ENCODE measurements at places on chromosomes 13 and 19.

DNA sequence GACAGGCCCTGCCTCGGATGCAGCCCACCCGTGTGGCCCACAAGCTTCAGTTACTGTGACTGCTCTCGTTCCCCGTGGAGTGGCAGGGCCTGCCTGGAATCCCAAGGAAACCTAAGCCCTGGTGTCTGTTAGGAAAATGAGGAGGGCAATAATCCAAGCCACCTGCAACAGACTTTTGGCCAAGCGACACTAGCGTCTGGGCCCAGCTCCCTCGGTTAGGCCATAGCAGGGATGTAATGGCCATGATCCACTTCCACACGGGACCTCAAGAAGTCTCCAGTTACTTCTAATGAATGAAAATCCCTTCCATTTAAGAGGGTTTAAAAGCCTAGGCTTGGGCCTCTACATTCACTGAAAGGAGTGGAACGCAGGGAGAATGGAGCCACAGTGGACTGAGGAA lies 8.9 kb downstream of the ZC3H4 start:
- no peak for DNase-seq

DNA sequence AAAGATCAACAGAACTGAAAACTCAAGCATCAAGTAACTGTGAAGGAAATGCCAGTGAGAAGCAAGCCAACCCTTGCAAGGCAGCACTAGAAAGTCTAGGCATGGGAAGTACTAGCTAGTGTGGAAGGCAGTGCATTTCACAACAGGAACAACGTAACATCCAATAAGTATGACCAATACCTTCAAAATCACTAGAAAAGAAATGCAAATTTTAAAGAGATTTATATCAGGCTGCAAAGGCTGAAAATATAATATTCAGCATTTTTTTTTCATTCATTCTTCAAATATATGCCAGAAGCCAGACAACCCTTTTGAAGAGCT lies 121.9 kb downstream of the DLEU7 start:
- DNase-seq, result no peak

DNA sequence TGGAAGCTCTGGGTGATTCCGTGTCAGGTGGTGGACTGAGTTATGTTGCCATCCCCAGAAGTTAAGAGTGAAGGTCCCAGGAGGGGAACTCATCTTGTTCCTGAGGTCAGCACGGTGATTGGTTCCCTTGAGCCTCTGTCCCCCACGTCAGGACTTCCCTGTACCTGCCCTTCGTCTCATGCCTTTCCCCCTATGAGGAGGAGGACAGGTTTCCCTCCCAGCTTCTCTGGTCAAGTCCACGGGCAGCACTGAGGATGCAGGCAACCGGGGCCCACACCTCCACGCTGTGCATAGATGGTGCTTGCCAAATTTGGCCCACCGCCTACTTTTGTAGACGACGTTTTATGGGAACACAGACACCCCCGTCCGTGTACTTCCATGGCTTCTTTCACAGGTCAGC lies 42.7 kb downstream of the TEX29 start:
- no peak for DNase-seq

GRCh38 chr19:17215127-17215971 lies at the start of gene USE1:
USE1 (plus strand) TSS chr19:17215357; CDS start chr19:17215406, 49 bp downstream.
- peak; percentile 85 for DNase-seq

DNA sequence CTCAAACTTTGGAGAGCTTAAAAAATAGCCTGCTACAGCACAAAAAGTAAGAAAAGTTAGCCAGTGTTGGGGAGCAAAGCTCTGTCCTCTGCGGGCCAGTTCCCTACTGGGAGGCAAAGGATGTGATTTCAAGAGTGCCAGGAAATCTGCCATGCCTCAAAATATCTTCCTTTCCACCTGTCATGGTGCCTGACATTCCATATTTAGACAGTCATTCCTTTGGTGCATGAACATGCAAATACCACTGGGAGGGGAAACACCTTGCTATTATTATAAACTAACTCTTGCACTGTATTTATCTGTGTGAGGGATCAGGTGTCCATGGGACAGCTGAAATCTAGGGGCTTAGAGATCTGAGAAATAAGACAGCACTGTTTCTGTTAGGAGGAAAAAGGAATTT lies 10.3 kb downstream of the FREM2 start:
- no peak for DNase-seq

GRCh38 chr19:16446108-16446723 lies 25.6 kb downstream of the EPS15L1 start:
- no peak for DNase-seq

- DNase-seq, result no peak
Measured at GRCh38 chr19:56310462-56310861, 4.2 kb downstream of the ZSCAN5A start.

DNA sequence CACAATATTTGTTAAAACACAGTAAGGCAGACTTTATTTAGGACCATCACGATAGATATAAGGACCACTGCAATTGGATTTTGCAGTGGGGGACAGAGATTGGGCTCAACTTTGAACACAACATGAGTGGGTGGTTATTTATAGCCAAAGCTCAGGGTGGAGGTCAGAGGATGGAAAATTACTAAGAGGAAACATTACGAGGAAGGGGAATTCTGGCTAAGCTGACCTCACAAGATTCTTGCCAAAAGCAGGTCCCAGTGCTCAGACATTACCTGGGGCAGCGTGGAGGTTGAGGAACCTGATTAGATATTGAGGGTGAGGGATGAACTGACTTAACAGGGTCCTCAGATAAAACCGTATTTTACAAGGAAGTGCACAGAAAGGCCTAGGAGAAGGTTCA lies 88.9 kb upstream of the NBEA start:
- DNase-seq, result no peak

DNA sequence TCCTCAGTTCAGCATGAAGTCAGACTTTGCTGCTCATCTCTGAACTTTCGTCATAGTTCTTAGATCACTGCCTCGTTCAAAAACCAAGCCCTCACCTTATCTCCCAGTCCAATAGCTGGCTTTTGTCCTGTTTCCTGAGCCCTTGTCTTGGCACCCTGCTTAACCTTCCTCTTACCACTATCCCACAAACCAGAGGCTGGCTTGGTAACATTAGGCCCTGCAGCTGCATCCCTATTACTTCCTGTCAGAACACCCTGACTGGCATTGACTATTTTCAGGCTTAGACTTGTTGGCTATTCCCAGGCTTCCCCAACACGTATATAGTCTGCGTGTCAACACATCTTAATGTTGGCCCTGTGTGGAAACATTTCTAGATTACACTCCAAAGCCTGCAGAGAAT lies 172.4 kb downstream of the VWA8 start:
- no peak for DNase-seq

- DNase-seq, result peak; percentile 27
Measured at GRCh38 chr13:91017031-91017668, 330.3 kb upstream of the MIR17HG start.

GRCh38 chr19:33075519-33075918 lies 5.5 kb upstream of the GPATCH1 start:
- no peak for DNase-seq

DNA sequence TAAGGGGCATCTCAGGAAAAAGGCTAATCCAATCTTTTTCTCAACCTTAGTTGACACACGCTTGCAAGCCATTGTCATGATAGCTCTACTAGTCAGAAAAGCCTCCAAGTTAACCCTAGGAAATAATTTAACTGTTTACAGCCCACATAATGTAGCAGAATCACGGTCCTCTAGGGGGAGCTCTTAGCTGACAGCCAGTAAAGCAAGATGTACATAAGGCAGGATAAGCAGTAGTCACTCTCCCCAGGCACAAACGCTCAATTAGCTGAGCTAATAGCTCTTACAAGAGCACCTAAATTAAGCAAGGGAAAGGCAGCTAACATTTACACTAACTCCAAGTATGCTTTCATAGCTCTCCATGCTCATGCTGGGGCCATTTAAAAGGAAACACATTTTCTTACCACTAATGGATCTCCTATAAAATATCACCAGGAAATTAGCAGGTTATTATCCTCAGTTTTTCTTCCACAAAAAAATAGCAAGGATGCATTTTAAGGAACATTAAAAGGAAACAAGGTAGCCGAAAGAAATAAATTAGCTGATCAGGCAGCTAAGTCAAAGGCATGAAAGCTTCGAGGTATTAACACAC lies 33.7 kb upstream of the ZSCAN5A start:
- peak; percentile 42 for DNase-seq
